Nucleus accumbens (tissue), 56 donors: ENCODE measurements at places on chromosomes 11 and 22.

GRCh38 chr11:26860895-26861294 is 133.0 kb upstream of the FIBIN start:
- DNase-seq, result no peak

DNA sequence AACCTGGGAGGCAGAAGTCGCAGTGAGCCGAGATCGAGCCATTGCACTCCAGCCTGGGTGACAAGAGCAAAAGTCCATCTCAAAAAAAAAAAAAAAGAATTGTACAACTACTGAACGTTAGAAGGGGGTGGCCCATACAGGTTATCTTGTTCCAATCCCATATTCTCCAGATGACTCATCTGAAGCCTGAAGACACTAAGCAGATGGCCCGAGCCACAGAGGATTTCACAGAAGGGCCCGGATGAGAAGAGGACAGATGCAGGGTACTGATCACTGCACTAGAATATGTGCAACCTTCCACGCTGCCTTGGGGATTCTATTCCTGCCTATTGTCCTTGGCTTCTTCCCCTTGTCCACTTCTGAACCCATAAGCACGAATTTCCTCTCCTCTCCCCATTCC is 70.9 kb upstream of the UBASH3B start:
- DNase-seq, result no peak

DNA sequence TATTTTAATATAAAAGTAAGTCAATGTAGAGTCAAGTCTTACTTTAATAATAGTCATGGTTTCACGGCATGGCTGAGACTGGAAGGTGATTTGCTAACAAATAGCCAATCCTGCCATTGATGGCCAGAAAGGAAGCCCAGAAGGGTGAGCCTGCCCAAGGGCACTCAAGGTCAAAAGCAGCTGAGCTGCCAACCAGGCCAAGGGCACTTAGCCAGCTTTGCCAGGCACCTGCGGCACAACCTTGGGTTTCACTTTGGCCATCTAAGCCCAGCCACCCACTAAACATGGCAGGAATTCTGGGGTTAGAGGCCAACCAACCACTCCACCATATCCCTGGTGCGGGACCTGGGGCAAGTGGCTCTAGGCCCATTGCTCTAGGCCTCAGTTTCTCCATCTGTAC is 4.2 kb downstream of the LHFPL7 start:
- no peak for DNase-seq

GRCh38 chr11:100930185-100930778 is 199.3 kb downstream of the PGR start:
- no peak for DNase-seq

DNA sequence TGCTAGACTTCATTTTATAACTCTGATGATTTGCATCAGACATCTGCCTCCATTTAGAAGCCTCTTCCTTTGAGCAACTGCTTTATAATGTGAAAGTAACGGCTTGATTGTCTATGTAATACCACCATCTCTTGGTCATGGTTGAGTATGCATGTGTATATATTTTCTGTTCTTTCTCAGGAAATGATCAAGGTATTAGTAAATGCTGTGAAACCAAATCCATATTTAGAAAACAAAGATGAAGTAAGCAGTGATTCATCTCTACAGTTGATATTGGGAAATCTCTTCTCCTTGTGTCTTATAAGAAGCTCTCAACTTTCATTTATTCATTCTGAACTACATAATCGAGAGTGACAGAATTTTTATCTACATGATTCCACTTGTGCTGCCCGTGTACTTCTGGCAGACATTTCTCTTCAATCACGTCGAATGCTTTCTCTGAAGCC is 104.6 kb upstream of the ANO3 start:
- DNase-seq, result no peak

- no peak for DNase-seq
Measured at GRCh38 chr11:115222218-115222862, 281.9 kb downstream of the CADM1 start.

DNA sequence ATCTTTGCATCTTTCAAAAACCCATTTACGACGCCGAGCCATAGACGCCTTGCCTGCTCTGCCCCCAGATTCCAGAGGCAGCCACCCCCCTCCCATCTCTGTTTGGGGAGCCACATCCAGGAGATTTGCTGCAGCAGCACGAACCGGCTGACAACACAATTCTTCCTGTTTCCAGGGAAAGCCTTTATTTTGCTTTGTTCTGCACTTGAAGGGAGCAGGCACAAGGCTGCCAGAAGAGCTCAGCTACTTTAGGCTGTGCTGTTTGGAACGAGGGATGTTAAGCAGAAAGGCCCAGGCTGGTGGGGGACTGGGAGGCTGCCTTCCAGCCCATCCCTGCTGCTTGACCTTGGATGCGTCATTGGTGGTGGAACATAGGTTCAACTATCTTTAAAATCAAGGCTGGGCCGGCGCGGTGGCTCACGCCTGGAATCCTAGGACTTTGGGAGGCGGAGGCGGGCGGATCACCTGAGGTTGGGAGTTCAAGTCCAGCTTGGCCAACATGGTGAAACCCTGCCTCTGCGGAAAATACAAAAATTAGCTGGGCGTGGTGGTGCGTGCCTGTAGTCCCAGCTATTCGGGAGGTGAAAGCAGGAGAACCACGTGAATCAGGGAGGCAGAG is 243.9 kb downstream of the MIAT start:
- DNase-seq, result no peak

DNA sequence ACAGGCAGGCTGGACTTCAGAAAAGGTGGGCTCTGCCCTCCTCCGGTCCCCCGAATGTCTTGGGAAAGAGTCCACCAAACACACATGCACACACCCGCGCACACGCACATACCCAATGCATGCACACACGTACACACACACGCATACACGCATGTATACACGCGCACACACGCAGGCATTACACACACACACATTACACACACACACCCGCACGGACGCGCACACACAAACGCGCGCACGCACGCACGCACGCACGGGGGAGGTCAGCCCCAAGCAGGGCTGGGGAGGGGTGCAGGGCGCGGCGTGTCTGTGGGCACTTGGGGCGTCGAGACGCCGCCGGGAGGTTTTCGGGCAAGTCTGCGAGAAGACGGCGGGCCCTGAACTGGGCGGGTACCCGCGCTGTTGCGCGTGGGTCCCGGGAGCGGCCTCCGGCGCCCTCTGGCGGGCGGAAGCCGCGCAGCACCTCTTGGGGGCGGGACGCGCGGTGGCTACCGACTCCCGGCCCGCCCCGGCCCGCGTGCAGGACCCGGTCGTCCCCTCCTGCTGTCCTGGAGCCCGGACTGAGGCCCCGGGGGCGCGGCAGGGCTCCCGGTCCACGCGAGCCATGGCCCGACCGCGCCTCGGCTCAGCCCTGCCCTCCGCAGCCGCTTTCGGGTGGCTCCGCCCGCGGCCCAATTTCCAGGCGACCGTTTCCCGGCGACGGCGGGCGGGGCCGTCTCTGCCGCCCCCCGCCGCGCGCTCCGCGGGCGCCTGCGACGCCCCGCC is 3.6 kb downstream of the SEPTIN5 start:
- peak; percentile 57 for DNase-seq

- peak; percentile 83 for DNase-seq
Measured at GRCh38 chr22:31211862-31212730, at the start of gene LIMK2. LIMK2 (plus strand) TSS chr22:31212298; CDS start chr22:31212409, 111 bp downstream.

- no peak for DNase-seq
Measured at GRCh38 chr11:75142714-75143419, 8.0 kb upstream of the SLCO2B1 start.
